ENCODE measurements at places on chromosomes 13 and 19.

DNA sequence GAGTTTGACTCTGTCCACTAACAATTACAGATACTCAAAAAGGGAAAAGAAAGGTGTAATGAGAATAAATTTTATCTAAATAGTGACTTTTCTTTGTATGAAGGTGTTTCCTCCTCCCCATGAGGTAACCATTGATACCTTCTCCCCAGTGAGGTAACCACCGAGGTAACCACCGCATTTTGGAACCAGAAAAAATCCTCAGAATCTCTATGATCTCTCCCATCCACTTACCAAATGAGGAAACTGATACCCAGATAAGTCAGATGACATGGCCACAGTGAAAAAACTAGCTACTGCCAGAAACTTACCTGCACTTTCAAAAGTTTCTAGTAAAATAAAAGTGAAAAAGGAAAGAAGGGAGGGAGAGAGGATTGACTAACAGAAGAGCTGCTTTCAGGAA, 124.0 kb upstream of the FNDC3A start:
- no peak for DNase-seq

DNA sequence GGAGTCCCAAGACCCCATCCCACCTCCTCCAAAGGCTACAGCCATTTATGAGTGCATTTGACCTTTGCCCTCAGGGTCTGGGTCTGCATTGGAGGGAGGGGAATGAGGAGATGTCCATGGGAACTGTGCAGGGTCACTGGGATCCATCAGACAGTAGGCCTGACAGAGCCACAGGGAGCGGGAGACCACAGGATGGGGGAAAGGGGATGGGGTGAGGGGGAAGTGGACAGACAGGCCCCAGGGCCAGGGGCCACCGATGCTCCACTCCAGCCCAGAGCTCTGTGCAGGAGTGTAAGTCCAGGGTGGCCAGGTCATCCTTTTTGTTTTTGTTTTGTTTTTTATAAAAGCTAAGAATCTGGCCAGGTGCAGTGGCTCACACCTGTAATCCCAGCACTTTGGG, 82.5 kb downstream of the CHST8 start:
- no peak for DNase-seq

DNA sequence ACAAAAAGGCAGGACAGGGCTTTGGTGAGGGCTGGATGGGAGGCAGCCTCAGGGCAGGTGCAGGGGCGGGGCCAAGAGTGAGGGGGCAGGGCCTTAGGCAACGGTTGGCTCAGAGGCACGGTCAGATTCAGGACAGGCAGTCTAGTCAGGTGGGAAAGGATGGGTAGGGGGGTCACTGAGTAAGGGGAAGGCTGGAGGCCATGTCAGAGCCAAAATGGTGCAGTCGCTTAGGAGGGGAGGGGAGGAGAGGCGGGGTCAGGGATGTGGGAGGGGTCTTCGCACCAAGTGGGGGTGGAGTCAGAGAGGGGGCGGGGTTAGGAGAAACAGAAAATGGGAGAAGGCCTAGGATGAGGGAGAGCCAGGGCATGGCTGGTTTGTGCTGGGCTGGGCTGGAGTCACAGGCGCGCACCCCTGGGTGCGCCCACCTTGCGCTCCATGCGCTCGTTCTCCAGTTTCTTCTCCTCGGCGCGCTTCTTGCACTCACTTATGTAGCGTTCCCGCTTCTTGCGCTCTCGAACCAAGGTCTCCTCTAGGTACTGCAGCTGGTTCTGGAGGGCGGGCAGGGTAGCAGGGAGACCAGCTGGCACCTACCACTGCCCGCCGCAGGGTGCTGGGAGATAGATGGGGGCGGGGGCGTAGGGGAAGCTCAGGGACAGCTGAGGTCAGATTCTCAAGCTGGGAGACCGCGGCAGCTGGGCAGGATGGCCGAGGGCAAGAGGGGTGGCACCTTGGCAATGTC, 6.8 kb upstream of the RGL3 start:
- DNase-seq: peak; percentile 40

DNA sequence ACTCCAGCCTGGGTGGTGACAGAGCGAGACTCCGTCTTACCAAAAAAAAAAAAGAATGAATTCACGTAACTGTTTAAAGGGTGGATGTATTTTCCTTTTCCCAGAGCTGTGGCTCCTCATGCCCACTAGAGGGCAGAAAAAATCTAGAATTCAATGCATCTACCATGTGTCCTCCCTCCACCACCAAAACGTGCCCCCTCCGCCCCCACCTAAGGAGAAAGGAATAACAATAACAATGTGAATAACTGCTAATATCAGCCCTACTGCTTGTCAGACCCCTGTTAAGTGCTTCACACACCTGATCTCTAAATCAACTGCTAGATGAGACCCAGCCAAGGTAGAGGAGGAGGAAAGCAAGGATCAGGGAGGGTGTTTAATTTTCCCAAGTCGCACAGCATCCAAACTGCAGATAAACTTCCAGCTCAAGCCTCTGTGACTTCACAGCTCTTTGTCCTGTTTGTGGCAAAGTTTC, 20.2 kb upstream of the PNMA8B start:
- no peak for DNase-seq

- DNase-seq: no peak
Observed at GRCh38 chr13:93774506-93774905, 547.9 kb downstream of the GPC6 start.

- DNase-seq: no peak
Observed at GRCh38 chr13:24032252-24032651, 128.3 kb upstream of the SPATA13 start.

GRCh38 chr13:97255515-97256021, 33.4 kb downstream of the MBNL2 start:
- no peak for DNase-seq

- no peak for DNase-seq
Observed at GRCh38 chr19:50371914-50372475, 4.3 kb upstream of the NR1H2 start.

- DNase-seq: no peak
Observed at GRCh38 chr19:30135093-30135757, 193.2 kb downstream of the URI1 start.

DNA sequence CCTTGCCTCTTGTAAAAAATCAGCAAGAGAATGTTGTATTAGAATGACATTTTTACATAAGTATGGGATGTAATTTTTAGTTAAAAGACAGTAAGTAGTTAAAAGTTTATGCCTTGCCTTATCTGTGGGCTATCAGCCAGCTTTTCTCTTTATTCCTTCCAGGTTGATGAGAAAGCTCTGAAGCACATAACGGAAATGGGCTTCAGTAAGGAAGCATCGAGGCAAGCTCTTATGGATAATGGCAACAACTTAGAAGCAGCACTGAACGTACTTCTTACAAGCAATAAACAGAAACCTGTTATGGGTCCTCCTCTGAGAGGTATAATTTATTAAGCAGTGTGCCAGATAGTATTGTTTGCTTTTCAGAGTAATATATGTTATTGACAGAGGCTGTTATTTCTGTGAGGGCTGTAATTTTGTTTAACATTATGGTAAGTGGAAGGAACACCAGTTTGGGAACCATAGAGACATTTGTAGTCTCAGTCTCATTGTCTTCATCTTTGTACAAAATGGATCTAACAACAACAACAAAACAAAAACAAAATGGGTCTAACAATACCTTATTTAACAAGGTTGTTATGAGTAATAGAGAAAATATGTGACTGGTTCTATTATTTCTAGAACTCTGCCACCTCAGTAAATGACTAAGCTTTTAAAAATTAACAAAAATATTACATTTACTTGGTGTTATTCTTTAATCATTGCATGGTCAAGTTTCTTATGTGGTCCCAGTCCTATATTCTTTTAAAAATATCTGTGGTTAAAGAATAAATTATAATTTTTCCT, 112.8 kb downstream of the TDRD3 start:
- DNase-seq: no peak

- no peak for DNase-seq
Observed at GRCh38 chr13:34751492-34751891, 190.6 kb upstream of the NBEA start.

GRCh38 chr19:16628984-16629691, 1.1 kb upstream of the MED26 start:
- no peak for DNase-seq

GRCh38 chr13:97403893-97404750, 29.8 kb upstream of the RAP2A start:
- DNase-seq: no peak

GRCh38 chr13:106551751-106552150, 16.2 kb downstream of the ARGLU1 start:
- DNase-seq: no peak

GRCh38 chr19:16141043-16141442, 2.4 kb upstream of the HSH2D start:
- DNase-seq: no peak

DNA sequence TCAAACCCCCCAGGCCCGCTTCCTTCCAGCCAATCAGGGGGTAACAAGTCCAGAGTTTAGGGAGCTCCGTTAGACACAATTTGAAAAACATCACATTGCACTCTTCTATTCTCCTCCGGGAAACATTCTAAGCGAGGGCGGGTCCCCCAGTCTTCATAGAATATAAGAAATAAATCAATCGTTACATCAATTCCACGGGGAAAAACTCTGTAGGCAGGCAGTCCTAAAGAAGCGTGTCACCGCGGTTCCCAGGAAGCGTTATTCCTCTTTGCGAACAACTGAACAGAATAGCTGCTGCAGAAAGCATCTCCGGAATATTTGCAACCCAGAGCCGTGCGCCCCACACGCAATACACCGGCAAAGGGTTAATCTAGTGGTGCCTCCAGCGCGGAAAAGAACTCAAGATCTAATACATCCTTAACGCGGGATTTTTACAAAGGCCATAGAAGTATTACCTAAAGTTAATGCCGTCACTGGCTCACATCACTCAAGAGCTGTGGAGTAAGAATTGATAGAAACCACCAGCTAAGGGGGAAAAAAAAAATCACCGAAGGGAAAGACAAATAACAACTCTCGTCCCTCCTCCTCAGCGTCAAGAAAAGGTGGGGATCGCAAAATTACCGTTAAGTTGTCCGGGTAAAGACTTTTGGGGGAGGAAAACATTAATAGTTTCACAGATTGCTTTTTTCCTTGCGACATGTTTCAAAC, 65.1 kb downstream of the KCNRG start:
- peak; percentile 50 for DNase-seq

DNA sequence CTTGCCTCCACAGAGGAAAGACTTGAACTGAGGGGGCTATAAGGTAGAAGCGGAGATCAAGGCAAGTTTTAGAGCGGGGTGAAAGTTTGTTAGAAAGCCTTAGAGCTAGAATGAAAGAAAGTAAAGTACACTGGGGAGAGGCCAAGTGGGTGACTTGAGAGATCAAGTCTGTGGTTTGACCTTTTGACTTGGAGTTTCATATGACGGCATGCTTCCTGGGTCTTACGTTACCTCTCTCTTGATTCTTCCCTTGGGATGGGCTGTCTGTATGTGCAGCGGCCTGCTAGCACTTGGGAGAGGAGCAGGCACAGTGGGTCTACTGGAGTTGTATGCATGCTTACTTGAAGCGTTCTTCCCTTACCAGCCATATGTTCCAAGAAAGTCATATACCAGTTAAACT, 1768.5 kb downstream of the PCDH9 start:
- DNase-seq: no peak

- no peak for DNase-seq
Observed at GRCh38 chr19:5134691-5135090, 165.8 kb downstream of the KDM4B start.

DNA sequence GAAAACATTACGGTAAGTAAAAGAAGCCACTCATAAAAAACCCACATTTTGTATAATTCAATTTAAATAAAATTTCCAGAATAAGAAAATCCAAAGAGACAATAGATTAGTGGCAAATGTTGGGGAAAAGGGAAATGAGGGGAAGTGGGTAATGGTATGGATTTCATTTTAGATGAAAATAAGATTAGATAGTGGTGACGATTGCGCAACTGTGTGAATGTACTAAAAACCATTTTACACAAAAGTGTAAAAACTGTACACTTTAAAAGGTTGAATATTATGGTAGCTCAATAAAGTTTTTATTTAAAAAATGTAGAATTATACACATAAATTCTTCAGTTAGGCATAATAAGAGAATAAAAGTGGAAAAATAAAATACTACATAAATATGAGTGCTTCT, 3.7 kb downstream of the MBD3L1 start:
- DNase-seq: no peak

GRCh38 chr13:27065582-27065981, 106.0 kb downstream of the USP12 start:
- DNase-seq: no peak

DNA sequence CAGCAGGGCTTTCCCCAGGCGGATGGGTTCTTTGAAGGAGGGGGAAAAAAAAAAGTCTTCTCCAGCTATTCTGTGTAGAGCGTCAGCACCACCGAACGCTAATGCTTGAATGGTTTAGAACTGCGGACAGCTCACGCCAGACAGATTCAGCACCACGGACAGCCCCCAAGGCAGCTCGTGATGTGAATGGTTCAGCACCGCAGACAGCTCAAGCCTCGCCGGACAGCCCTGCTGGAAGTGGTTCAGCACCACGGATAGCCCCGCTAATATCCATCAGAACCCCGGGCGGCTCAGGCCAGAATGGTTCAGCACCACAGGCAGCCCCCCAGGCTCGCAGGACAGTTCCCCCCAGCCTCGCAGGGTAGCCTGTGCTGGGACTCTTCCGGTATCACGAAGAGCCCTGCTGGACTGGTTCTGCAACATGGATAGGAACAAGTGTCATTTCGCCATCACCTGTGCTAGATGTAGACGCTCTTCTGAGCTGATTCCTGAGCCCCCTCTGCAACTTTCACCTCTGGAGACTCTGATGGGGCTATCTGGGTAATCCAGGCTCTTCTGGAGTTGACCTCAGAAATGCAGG, 4.9 kb upstream of the SMIM17 start:
- peak; percentile 64 for DNase-seq

DNA sequence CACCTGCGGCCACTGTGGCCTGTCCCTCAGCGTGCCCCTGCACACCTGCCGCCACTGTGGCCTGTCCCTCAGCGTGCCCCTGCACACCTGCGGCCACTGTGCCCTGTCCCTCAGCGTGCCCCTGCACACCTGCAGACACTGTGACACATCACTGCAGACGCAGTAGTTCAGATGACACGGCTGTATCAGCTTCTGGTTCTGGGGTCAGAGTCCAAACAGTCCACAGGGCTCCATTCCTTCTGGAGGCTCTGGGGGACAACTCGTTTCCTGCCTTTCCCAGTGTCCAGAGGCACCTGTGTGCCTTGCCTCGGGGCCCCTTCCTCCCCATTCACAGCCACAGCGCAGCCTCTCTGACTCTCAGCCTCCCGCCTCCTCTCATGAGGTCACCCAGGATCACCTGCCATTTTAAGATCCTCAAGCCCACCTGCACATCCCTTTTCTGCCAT, 5.5 kb downstream of the SF3A2 start:
- no peak for DNase-seq

- DNase-seq: no peak
Observed at GRCh38 chr13:103671547-103671946, 605.3 kb upstream of the SLC10A2 start.

GRCh38 chr19:55196803-55197202, 12.5 kb downstream of the PTPRH start:
- DNase-seq: no peak

GRCh38 chr19:46913852-46914430, 53.1 kb downstream of the ARHGAP35 start:
- DNase-seq: no peak

All from stimulated activated CD8-positive, alpha-beta memory T cell treated with anti-CD3 and anti-CD28 coated beads, Interleukin-4, amount 100 ng/mL, for 48 hours (primary cell).